ENCODE measurements at places on chromosomes 6 and 20.
A peak's percentile ranks its signal among the peaks of the same experiment; 100 is the strongest.

DNA sequence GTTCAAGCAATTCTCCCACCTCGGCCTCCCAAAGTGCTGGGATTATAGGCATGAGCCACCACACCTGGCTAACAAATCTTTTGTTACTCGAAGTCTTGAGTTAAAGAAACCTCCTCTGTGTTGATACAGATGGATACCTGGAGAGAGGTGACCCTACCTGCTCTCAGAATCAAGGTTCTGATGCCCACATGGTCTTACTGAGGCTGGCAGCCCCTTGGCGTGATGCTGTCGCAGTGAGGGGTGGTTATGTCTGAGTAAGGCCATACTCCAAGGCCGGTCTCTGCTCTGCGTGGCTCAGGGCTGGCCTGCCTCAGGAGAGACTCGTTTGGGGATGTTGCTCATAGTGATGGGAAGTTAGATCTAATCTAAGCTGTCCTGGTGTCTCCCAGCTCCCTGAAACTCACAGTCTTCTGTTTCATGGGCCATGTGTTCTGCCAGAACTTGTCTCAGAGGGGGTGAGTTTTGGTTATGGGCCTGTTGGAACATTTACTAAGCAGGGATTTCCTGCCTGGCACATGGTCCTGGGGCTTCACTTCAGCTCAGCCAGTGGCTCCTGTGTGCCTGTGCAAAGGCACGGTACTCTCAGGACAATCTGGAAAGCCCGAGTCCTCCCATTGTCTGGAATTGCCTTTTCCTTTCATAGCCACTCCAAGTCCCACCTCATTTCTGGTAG, 17.5 kb upstream of the TRAF3IP2 start:
- DNase-seq = no peak

- no peak for DNase-seq
Measured at GRCh38 chr20:32206760-32207625, 550 bp downstream of the PLAGL2 start.

GRCh38 chr6:53679446-53679933, 13.9 kb upstream of the KLHL31 start:
- DNase-seq = no peak

DNA sequence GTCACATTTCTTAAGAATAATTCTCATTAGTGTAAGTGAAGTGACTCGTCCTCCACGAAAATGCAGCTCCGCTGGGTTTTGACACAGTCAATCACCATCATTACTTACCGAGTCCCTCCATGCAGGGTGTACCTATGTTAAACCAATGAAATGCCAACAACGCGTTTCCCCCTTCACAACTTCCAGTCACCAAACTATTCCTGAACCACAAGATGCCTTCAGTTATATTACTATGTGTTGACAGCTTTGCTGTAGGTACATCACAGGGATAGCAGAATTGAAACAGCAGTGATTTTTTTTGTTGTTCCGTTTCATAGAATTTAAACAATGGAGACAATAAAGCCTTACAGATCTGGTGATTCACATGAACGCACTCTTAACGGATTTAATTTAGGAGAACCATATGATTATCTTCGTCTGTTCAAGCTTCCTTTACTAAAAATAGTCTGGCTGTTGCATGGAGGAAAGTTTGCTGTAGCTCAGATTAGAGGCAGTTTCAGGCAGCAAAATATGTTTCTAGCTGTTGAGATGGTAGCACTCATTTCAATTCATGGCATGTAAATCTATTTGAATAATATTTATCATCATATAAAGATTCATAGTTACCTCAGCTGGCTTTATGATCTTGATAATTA, 652.8 kb downstream of the PRKN start:
- no peak for DNase-seq

DNA sequence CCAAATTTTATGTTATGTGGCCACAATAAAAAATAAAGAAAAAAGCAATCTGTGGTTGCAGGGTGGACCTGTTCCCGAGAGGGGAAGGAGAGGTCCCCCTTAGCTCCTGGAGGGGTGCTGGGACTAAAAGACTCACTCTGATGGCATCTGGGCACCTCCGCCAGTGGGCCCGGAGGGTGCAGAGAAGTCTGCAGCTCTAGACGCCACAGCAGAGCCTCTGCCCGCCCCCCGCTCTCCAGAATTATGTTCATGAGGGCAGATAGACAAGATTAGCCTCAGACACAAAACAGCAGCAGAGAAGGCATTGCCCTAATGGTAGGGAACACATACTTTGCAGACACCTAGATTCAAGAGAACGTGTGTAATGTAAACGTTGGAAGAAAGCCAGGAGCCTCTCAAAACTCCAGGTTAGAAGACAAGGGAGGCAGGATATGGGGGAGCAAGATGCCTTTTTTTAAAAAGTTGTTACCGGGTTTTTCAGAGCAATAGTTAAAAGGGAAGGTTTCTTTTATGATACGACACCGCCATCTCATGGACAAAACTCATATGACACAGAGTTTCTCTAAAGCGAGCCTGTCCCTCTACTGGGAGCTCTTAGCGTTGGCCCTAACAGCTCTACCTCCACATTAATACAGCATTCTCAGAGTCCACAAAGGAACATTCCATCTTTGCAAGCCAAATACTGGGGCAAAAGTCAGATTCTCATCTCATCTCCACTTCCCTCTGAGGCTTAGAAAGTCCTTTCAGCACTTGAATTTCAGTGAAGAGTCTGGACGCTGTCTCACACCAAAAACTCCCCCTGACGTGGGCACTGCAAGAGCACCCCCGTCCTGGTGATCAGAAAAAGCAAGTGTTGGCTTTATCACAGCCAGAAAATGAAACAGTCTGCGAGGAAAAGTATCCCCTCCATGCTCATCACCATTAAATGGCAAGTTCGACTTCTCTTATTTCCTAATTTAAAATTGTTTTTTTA, 47.2 kb downstream of the FOXF2 start:
- DNase-seq = peak; percentile 15

DNA sequence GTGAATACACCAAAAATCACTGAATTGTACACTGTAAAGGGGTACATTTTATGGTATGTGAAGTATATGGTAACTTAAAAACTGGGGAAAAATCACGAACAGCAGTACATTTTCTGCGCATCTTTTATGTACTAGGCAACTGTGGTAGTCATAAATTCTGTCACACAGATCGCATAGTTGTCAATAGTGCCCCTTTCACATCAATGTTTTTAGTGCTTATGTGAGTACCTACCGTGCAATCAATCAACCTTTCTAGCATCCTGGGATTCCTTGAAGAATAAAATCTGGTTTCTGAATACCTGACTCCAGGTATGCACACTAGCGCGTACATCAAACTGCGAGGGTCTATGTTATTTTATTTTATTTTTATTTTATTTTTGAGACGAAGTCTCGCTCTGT, 637 bp upstream of the RPF2 start:
- DNase-seq = no peak
